Stimulated activated CD8-positive, alpha-beta memory T cell treated with anti-CD3 and anti-CD28 coated beads, Interleukin-4, amount 100 ng/mL, for 4 hours (primary cell): ENCODE measurements at places on chromosomes 4 and X.

GRCh38 chrX:139202742-139203420 is 327.7 kb upstream of the F9 start:
- DNase-seq = no peak

GRCh38 chrX:70411475-70411874 is 11.6 kb upstream of the GDPD2 start:
- no peak for DNase-seq

DNA sequence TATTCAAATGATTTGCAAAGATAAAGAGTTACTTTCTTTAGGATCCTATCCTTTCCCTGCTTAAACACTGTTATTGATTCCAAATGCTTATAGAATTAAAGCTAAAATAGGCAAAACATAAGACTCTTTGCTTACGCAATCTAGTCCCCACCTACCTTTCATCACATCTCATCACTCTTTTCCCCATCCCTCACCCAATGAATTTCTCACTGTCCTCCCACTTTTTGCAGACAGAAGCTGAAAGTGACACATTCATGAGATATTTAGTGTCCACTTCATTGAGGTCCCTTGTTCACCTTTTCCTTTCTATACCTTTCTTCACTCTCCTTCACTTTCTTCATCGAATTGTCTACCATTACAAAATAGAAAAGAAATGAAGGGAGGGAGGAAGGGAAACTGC is 424 bp downstream of the SATL1 start:
- DNase-seq = no peak

- DNase-seq = no peak
These were observed 49.4 kb upstream of the HGFAC start for GRCh38 chr4:3392321-3392720.

DNA sequence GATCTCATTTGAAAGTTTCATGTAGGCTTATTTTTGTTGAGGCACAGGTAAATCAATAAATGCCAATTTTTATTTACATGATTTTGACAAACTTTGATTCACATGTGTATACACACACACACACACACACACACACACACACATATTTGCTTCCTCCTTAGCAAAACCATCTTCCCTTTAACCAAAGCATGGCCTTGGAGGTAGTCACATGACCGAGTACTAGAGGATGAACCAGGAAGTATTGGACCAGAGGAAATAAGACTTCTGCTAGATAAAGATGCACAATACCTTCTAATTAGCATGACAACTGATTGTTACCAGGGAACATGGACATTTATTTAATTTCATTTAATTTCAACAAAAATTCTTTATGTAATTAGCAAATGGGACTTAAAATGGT is 23.4 kb upstream of the CFAP299 start:
- no peak for DNase-seq

DNA sequence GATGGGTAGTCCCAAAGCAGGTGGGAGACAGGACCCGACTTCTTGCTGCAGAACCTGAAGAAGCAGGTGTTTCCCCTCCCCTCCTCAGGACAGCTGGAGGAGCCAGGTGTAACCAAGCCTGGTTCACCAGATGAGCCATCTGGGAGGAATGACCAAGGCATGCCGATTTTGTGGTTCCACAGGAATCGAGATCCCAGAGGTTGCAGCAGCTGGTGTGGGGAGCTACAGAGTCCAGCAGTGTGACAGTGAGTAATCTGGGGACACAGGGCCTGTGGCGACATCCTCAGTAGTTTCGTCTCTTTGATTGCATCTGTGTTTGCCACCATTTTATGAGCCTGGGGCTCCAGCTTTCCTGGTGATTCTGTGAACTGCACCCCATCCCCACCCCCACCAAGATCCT is 2.6 kb upstream of the NDP start:
- DNase-seq = no peak

DNA sequence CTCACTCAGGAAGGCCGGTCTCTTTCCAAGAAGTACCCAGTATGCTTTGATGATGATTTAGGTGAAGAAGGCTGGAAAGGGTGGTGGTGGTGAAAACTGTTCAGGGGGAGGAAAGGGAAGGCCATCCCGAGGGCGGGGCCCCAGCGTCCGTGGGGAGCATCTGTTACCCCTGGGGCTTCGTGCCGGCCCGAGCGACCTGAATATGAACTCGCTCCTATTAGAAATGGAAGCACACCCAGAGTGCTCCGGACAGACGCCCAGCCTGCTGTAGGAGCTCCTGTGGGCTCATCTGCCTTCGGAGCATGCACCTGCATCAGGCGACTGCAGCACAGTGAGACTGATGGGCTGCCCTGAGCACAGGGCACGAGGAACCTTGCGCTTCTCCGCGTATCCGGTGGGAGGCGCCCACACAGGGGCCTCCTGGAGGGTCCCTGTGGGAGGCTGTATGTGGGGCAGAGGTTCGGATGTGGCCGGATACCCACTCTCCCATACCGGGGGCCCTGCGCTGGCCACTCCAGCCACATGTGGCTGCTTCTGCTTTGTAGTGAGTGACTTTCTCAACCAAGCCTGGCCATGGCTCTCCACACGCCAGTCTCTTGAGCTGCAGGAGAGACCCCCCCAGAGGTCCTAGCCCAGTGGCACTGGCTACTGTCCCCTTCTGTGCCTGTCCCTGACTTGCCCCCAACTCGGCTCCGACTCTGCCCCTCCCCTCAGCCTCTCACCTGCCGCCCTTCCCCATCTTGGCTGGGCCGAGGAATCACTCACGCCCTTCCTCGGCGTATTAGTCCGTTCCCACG is 36.7 kb downstream of the FGFRL1 start:
- DNase-seq = no peak
